ENCODE measurements at places on chromosomes 5 and 9.

- DNase-seq: no peak
These were observed 167.1 kb downstream of the PAM start for GRCh38 chr5:102922111-102922720.

DNA sequence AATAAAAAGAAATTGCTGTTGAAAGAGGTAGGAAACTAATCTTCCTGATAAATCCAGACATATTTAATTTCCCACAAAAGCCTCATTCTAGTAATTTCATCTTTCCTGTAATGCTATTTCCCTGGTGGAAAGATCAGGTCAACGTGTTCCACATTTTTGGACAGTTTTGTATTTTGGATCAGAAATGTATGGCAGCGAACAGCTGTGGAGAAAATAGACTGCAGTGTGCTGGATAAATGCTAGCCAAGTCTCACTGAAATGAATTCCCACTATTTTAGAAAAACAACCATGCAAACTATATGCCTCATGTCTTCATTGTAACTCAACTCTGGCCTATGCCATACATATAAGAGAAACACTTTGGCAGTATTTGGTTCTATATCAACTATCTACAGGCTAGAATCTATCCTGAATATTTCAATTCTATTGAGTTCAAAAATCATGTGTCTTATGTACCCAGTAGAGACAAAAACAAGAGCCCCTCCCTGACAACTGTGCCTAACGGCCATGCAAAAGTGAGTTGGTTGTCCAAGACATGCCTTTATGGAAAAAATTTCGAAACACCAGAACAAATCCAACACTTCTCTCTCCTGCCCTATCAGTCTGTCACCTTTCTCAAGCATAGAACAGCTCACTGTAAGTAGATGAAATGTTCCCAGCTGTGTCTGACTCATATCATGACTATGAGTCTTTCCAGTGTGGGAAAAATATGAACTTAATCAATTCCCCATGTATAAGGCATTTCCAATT, 191.3 kb upstream of the NREP start:
- no peak for DNase-seq

DNA sequence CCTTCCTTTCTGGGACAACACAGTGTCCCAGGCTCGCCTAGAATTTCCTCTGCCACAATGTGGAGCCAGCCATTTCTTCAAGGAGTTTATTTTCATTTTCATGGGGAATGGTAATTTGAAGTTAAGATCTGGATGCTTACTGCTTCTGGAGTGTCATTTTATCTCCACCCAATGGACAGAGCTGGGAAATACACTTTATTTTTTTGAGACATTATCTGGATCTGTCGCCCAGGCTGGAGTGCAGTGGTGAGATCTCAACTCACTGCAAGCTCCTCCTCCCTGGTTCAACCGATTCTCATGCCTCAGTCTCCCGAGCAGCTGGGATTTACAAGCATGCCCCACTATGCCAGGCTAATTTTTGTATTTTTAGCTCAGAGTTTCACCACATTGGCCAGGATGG, 12.7 kb upstream of the THG1L start:
- no peak for DNase-seq

GRCh38 chr5:179923436-179923835, 15.7 kb upstream of the TBC1D9B start:
- DNase-seq: no peak

DNA sequence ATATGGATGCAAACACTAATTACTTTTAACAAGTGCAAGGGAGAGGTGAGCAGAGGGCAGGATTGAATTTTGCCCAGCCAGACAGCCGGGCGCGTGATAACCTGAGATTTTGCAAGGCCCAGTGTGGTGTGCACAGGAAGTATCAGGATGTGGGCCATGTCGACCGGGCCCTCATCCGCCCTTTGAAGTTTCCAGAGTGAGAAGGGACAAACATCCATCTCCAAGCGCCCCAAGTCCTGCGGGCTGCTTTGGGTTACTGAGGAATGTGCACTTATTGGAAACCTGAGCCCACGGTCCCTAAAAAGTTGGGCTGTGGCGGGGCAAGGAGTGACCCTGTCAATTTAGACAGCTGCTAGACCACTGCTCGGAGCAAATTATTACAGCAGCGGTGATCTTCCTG, 272.2 kb upstream of the IRX2 start:
- no peak for DNase-seq

DNA sequence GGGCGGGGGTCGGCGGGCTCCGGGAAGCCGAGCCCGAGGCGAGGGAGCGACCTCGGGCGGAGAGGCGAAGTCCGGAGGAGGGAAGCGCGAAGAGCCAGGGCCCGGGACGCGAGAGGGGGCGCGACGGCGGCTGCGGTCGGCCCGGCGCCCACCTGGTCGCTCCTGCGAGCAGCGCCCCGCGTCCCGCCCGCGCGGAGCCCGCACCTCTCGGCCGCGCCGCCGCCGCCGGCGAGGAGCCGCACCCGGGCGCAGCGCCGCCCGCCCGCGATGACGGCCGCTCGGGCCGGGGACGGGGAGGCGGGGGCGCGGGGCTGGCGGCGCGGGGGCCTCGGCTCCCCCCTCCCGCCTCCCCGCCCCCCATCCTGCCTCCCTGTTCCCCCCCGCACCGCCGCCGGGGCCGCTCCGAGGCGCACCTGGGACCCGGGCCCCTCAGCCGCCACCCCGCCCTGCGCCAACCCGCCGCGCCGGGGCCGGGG, 2.6 kb downstream of the NR5A1 start:
- no peak for DNase-seq
